ENCODE measurements at places on chromosomes 16 and 17.

GRCh38 chr17:81033535-81034167, 1.3 kb upstream of the BAIAP2 start:
- no peak for DNase-seq

GRCh38 chr16:77898671-77899211, 110.4 kb downstream of the VAT1L start:
- DNase-seq = no peak

DNA sequence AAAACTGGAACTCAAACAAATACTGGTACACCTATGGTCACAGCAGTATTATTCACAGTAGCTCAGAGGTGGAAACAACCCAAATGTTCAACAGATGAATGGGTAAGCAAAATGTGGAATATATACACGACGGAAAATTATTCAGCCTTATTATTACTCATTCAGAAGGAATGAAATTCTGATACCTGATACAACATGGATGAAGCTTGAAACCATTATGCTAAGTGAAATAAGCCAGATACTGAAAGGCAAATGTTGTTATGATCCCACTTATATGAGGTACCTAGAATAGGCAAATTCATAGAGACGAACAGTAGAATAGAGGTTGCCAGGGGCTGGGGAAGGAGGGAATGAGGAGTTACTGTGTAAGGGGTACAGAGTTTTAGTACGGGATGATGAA, 27.1 kb upstream of the MYLK3 start:
- DNase-seq = no peak

- DNase-seq = no peak
Measured at GRCh38 chr16:16099320-16099719, 124.0 kb downstream of the ABCC6 start.

DNA sequence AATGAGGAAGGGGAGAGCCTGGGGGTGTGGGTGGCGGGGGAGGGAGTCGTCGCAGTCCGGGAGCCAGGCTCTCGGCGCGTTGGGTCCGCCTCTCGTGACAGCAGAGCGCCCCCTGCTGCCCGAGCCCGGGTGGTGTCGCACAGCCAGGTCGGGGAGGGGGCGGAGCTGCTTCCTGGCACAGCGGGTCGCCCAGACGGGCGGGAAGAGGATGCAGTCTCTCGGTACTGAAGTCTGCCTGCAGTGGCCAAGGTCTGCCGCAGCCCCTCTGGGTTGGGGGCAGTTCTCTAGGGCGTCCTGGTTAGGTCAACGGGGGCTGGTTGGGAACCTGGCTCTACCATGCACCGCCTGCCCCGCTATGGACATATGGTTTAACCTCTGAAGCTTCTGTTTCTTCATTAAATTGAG, 38.2 kb upstream of the CCDC182 start:
- peak; percentile 60 for DNase-seq

- no peak for DNase-seq
Measured at GRCh38 chr17:12509801-12510200, 155.9 kb upstream of the MYOCD start.

GRCh38 chr17:64992325-64992802, 64.2 kb downstream of the GNA13 start:
- no peak for DNase-seq

DNA sequence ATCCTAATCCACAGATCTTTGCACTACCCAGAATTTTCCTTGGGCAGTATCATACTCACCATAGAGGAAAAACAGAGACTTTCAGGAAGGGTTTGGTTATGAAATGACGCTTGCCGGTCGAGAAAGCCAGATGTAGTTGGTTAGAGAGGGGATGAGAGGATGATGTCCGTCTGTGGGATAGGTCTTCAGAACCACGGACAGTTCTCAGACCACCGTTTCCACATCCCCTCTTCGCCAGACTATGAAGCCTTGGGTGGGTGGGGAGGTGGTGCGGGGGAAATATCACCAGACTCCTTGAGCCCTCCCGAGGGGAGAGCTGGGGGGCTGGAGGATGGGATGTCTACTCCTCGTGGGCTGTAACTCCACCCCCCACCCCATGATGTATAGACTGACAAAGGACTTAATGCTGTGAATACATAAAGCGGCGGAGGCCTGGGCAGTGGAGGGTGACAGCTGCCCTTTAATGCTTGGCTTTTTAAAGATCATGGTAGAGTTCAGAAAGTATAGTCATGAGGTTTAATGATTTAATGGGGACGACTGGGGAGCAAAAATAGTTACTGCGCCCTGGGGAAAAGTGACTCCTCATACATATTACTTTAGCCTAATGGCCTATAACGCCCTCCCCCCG, 96.6 kb downstream of the MRM1 start:
- DNase-seq = no peak

- peak; percentile 13 for DNase-seq
Measured at GRCh38 chr17:41340494-41340893, 10.1 kb downstream of the KRT33A start.

DNA sequence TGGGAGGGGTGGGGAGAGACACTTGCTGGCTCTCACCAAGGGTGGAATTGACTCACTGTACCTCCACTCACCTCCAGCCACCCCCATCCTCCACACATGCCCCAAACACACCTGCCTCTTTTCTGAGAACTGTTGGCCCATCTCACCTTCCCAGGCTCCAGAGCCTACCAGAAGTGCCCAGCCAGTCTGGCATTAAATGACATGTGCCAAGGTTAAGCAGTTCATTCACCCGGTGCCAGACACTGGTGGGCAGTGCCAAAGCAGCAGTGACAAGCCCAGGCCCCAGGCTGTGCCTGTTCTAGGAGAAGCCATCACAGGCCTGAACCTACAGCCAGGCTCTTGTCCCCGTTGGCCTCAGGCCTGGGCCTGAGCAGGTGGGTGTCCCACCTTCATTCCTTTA, 11.2 kb downstream of the MVP start:
- no peak for DNase-seq

Data from CD4-positive, alpha-beta T cell treated with Interleukin-2 at 100 ng/mL for 4 hours (primary cell).